ENCODE measurements at places on chromosomes 6 and 20.
A peak's percentile ranks its signal among the peaks of the same experiment; 100 is the strongest.

DNA sequence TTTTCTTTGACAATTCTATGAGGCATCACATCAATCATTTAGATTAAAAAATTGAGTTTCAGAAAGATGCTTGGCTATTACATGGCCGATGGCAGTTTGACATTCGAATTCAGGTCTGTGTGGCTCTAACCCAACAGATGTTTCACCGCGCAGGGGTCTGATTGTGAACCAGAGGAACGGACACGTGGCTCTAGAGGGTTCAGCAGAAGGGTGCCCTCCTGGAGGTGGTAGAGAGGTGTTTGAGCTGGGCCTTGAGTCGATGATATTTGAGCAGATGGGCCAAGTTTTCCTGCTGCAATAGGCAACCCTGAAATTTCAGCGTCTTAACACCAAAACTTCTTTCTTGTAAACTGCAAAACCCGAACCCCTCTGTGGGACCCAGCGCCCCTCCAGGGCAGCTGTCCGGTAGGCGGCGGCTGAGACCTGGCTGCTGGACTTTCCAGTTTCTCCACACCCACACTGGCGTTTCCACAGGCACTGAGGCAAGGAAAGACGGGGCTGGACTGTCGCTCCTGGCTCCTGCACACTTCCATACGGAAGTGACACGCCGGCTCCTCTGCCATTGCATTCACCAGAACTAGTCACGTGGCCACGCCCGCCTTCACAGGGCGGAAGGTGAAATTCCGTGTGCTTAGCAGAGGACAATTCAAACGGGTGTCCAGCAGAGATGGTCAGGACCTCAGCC lies 11.3 kb upstream of the AFDN start:
- no peaks in the 10 kb centered on the region for H3K36me3 ChIP-seq
- peaks cover 4% of the 10 kb centered on the region for H3K4me1 ChIP-seq
- H3K27me3 ChIP-seq, result no peaks in the 10 kb centered on the region
- H3K4me3 ChIP-seq, result no peak overlapping the region
- no peak overlapping the region for H3K27ac ChIP-seq

DNA sequence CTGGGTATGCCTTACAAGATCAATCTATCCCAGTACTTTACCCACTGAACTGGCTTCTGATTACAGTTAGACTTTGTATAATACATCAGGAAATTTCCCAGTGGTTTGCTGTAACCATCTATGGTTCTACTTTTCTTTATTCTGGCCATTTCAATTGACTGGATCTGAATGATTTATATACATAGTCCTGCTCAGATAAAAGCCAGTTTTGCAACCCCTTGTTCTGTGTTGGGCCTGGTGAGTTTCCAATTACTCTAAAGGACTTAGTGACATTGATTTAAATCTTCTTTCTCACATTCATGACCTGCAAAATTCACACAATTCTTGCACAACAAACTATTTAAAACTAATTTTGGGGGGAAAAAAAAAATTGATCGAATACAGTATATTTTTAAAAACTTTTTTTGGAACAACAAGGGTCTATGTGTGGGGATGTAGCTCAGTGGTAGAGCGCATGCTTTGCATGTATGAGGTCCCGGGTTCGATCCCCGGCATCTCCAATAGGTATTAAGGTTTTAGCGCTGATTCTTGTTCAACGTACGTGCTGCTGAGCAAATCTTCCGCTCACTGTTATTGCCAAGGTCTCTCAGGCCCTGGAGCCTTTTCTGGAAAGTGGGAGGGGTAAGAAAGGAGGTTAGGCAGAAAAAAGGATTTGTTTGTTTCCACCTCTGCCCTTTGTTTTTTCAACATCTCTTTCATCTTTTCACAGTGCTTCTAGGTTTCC lies 117.5 kb downstream of the GPX5 start:
- no peak overlapping the region for H3K27ac ChIP-seq
- peak overlapping the region; percentile 35 for H3K4me3 ChIP-seq
- peak; percentile 83 for DNase-seq
- H3K27me3 ChIP-seq, result no peaks in the 10 kb centered on the region
- H3K4me1 ChIP-seq, result no peaks in the 10 kb centered on the region
- H3K36me3 ChIP-seq, result no peaks in the 10 kb centered on the region

DNA sequence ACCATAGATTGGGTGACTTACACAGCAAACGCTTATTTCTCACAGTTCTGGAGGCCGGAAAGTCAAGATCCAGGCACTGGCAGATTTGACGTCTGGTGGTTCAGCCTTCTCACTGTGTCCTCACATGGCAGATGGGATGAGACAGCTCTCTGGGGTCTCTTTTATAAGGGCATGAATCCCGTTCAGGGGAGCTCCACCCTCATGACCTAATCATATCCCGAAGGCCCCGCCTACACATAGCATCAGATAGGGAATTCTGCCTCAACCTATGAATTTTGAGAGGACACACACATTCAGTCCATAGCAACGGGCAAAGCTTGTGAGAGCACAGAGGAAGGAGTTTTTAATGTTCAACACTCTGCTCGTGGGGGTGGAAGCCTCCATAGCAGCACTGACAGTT lies 27.5 kb downstream of the DAAM2 start:
- no peak overlapping the region for H3K4me3 ChIP-seq
- H3K27ac ChIP-seq, result no peak overlapping the region
- no peak for DNase-seq
- H3K4me1 ChIP-seq, result 0 out of 2 replicates have a peak, but pooled peaks cover 3% of the 10 kb centered on the region
- H3K27me3 ChIP-seq, result no peaks in the 10 kb centered on the region

GRCh38 chr20:34420975-34421374 lies 57.9 kb downstream of the ITCH start:
- H3K27ac ChIP-seq, result no peak overlapping the region
- no peak overlapping the region for H3K4me3 ChIP-seq
- DNase-seq, result no peak
- H3K4me1 ChIP-seq, result no peaks in the 10 kb centered on the region
- H3K27me3 ChIP-seq, result no peaks in the 10 kb centered on the region
- H3K36me3 ChIP-seq, result peaks cover 20% of the 10 kb centered on the region

DNA sequence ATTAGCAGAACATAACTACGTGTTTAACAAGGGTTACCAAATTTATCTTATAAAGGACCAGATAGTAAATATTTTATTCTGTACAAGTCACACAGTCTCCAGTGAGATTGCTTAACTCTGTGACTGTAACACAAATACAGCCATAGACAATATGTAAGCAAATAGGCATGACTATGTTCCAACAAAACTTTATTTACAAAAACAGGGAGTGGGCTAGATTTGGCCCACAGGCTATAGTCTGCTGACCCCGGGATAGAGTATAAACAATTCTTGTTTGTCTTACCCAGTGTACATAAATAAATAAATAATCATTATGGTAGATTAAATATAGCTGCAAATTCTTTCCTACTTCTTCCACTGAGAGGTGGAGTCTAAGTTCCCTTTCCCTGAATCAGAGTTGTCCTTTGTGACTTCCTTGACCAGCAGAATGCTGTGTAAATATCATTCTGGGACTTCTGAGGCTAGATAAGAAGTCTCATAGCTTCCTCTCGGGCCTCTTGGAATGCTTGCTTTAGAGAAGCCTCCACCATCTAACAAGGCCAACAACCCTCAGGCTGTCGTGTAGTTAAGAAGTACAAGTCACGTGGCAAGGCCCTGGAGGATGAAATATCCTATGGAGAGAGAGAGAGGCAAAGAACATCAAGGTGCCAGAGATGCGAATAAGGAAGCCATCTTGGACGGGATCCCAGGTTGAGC lies 59.1 kb upstream of the TMEM244 start:
- no peak overlapping the region for H3K27ac ChIP-seq
- no peaks in the 10 kb centered on the region for H3K4me1 ChIP-seq
- H3K4me3 ChIP-seq, result no peak overlapping the region
- no peaks in the 10 kb centered on the region for H3K27me3 ChIP-seq
- DNase-seq, result no peak

DNA sequence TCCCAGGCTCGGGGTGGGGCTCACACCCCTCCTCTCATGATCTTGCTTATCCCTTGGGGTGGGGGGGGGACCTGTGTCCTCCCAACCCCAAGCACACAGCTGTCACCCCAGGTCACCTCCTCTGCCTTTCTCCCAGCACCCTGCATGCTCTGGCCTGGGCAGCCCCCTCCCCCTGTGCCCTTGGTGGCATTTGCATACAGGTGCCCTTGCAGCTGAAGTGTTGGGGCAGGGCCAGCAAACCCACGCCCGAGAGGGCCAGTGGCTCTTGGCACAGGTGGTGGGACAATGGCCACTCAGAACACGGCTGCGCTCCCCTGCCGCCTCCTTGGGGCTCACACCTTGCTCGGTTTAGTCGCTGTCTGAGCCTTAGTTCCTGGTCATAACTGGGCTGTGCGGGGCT lies 11.3 kb upstream of the MYT1 start:
- no peak for DNase-seq
- no peak overlapping the region for H3K4me3 ChIP-seq
- H3K27me3 ChIP-seq, result no peaks in the 10 kb centered on the region
- no peak overlapping the region for H3K27ac ChIP-seq

DNA sequence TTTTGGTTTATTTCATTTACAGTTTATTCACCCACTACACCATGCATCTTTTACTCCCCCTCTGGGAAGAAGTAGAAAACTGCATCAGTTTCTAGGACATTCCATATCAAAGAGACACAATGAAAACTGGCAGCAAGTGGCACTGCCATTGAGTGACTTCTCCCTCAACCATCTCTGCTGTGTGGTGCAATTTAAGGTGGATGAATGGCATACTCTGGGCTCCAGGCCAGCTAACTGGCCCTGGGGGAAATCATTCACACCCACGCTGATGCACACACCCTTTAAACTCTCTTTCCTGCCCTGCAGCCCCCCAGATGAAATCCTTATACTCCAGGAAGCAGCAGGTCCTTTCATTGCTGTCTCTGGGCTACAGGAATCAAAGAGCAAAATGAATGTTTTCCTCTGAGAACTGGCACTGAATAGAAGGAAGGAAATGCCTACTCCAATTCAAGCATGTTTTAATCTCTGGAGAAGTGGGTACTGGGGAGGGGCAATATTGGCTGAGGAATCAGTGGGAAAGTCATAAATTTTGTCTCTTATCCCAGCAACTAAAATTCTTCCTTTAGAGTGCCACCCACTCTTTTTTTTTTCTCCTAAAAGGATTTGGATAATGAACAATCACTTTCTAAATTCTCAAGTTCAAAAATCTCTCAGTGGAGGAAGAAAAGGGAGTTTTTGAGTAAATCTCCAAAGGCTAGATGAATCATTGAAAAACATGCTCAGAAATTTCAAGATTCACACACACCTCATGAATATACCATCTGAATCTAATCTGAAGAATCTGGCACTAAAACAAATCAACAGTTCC lies 16.9 kb upstream of the RFPL4B start:
- no peak overlapping the region for H3K4me3 ChIP-seq
- H3K27me3 ChIP-seq, result no peaks in the 10 kb centered on the region
- DNase-seq, result no peak
- H3K27ac ChIP-seq, result no peak overlapping the region

- no peak overlapping the region for H3K27ac ChIP-seq
- no peaks in the 10 kb centered on the region for H3K4me1 ChIP-seq
- no peak for DNase-seq
- no peaks in the 10 kb centered on the region for H3K36me3 ChIP-seq
- no peak overlapping the region for H3K4me3 ChIP-seq
- H3K27me3 ChIP-seq, result no peaks in the 10 kb centered on the region
Observed at GRCh38 chr6:125887372-125887771, 69.2 kb upstream of the HINT3 start.

DNA sequence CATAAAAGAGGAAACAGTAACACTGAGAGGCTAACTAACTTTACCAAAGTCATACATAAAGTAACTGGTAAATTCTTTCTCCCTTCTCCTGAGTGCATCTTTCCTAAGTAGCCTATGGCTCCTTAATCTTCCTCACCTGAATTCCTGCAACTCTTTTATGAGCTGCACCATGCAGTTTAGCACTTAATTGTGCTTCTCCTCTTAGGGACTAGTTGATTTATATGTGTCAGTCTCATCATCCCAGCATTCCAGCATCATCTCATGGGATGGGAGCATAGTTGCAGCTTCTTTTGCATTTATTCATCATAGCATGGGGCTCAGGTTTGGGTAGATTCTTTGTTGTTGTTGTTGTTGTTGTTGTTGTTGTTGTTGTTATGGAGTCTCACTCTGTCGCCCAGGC lies 3.5 kb upstream of the TSPYL1 start:
- H3K4me3 ChIP-seq, result no peak overlapping the region
- no peaks in the 10 kb centered on the region for H3K36me3 ChIP-seq
- no peak for DNase-seq
- no peak overlapping the region for H3K27ac ChIP-seq

GRCh38 chr6:151497905-151498304 lies 4.1 kb downstream of the CCDC170 start:
- peaks cover 14% of the 10 kb centered on the region for H3K27me3 ChIP-seq
- H3K36me3 ChIP-seq, result no peaks in the 10 kb centered on the region
- DNase-seq, result no peak
- peaks cover 5% of the 10 kb centered on the region for H3K4me1 ChIP-seq
- H3K27ac ChIP-seq, result no peak overlapping the region

GRCh38 chr6:129393654-129394053 lies 316.3 kb downstream of the ARHGAP18 start:
- H3K4me1 ChIP-seq, result no peaks in the 10 kb centered on the region
- no peak overlapping the region for H3K4me3 ChIP-seq
- no peak for DNase-seq
- no peaks in the 10 kb centered on the region for H3K27me3 ChIP-seq
- no peaks in the 10 kb centered on the region for H3K36me3 ChIP-seq
- no peak overlapping the region for H3K27ac ChIP-seq

- 0 out of 2 replicates have a peak overlapping the region, but pooled peaks have one; percentile 51 for H3K27ac ChIP-seq
- H3K4me3 ChIP-seq, result 0 out of 2 replicates have a peak overlapping the region, but pooled peaks have one; percentile 10
- peaks cover 17% of the 10 kb centered on the region for H3K36me3 ChIP-seq
- H3K27me3 ChIP-seq, result no peaks in the 10 kb centered on the region
Observed at GRCh38 chr6:41937861-41938574, 3.6 kb downstream of the CCND3 start.

GRCh38 chr20:49230021-49230420 lies 10.8 kb downstream of the DDX27 start:
- no peaks in the 10 kb centered on the region for H3K27me3 ChIP-seq
- H3K27ac ChIP-seq, result no peak overlapping the region
- H3K36me3 ChIP-seq, result peaks cover 56% of the 10 kb centered on the region
- H3K4me1 ChIP-seq, result no peaks in the 10 kb centered on the region
- H3K4me3 ChIP-seq, result no peak overlapping the region

DNA sequence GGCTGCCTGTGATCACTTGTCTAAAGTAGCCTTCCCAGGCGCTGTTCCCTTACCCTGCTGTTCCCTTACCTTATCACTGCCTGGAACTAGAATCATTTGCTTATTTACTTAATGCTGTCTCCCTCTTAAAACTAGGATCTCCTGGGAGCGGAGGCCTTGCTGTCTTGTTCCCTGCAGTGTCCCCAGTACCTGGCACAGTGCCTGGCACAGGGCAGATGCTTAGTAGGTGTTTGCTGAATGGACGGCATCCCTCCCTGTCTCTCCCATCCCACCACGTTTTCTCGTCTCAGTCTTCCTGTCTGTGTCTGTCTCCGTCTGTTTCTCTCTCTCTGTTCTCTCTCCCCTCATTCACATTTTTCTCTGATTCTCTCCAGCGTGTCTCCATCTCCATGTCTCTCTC lies 99.9 kb upstream of the MYL9 start:
- H3K27me3 ChIP-seq, result no peaks in the 10 kb centered on the region
- H3K36me3 ChIP-seq, result no peaks in the 10 kb centered on the region
- no peak overlapping the region for H3K27ac ChIP-seq
- no peak for DNase-seq

GRCh38 chr6:107511511-107511993 lies 21.6 kb downstream of the SOBP start:
- H3K4me3 ChIP-seq, result no peak overlapping the region
- no peak overlapping the region for H3K27ac ChIP-seq
- no peak for DNase-seq
- peaks cover 5% of the 10 kb centered on the region for H3K4me1 ChIP-seq
- no peaks in the 10 kb centered on the region for H3K36me3 ChIP-seq

All from H1 (cell line).